ENCODE measurements at places on chromosomes 1 and 21.

GRCh38 chr21:25931765-25932164 lies 197.0 kb downstream of the GABPA start:
- DNase-seq = no peak

DNA sequence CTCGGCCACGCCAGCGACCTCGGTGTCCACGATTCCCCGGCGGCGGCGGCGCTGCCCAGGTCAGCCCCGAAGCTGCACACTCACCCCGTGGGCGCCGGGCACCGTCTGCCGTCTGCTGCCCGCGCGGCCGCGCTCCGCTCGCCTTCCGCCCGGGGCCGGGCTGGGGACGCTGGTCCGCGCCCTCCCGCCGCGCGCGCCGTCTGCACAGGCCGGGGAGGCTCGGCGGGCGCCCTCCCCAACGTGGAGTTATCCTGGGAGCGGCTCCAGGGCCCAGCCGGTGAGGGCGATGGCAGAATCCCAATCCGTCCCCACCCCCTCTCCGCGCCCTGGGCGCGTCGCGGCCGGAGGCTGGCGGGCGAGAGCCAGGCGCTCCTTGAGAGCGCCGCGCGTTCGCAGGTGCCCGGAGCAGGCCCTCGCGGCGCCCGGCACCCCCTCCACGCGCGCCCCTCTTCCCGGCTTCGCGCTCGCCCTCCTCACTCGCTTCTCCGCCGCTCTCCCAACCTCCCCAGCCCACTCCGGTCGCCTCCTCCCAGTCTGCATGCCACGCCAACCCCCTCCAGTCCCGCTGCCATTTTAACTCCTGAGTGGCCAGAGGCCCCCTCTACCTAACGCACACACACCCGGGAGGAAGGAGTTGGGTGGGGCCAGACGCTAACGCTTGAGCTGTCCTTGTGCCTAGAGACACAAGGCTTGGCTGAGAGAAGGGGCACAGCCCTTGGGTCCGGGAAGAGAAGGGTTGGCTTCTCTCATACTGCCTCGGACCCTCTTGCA lies at the start of gene LRRN2:
Gene LRRN2, minus strand, starts transcription at position 503 of the 771 bp plus-strand sequence. CDS start 65,746 bp downstream, outside the sequence.
- DNase-seq = no peak

GRCh38 chr1:173479649-173480048 lies 2.5 kb downstream of the PRDX6 start:
- DNase-seq = no peak

- no peak for DNase-seq
Observed at GRCh38 chr1:87165177-87165576, 163.5 kb upstream of the LMO4 start.

- DNase-seq = no peak
Observed at GRCh38 chr1:38616846-38617245, 242.7 kb downstream of the RRAGC start.

- no peak for DNase-seq
Observed at GRCh38 chr1:33130297-33130696, 49.3 kb downstream of the AZIN2 start.

DNA sequence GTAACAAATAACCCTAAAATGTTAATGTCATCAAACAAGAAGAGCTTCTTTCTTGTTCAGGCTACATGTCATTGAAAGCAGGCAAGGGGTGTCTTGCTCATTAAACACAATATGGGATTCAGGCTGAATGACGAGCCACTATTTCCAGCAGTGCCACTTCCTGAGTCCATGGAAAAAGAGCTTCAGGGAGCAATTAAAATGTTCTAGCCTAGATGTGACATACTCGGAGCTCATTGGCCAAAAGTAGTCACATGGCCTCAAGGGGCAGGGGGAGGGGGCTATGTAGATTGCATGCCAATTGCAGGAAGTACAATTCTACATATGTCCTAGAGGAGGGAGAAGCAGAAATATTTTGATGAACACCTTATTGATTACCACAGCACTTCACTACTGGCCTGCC lies 685.3 kb upstream of the ADGRL2 start:
- DNase-seq = no peak

DNA sequence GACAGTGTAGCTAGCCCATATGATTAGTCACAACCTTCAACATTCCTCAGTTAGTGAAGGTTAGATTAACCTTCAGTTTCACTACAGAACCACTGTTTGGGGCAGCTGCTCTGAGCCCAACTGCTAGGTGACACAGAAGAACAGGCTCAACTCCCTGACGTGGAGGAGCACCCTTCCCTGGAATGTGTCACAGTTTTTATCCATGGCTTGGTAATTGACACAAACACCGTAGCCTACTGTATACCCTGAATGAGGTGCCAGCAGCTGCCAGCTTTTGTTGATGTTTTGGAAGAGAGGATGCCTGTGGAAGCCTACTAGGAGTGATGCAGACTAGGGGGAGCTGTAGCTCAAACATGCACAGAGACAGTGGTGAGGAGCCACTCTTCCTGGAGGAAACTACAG lies 56.6 kb upstream of the CR2 start:
- no peak for DNase-seq

- no peak for DNase-seq
Observed at GRCh38 chr1:118985640-118986554, 2.2 kb downstream of the TBX15 start.

- DNase-seq = no peak
Observed at GRCh38 chr1:108841703-108842102, 15.2 kb downstream of the AKNAD1 start.

- DNase-seq = no peak
Observed at GRCh38 chr1:239125893-239126292, 260.5 kb upstream of the CHRM3 start.

- no peak for DNase-seq
Observed at GRCh38 chr21:45998871-45999580, 17.5 kb downstream of the COL6A1 start.

DNA sequence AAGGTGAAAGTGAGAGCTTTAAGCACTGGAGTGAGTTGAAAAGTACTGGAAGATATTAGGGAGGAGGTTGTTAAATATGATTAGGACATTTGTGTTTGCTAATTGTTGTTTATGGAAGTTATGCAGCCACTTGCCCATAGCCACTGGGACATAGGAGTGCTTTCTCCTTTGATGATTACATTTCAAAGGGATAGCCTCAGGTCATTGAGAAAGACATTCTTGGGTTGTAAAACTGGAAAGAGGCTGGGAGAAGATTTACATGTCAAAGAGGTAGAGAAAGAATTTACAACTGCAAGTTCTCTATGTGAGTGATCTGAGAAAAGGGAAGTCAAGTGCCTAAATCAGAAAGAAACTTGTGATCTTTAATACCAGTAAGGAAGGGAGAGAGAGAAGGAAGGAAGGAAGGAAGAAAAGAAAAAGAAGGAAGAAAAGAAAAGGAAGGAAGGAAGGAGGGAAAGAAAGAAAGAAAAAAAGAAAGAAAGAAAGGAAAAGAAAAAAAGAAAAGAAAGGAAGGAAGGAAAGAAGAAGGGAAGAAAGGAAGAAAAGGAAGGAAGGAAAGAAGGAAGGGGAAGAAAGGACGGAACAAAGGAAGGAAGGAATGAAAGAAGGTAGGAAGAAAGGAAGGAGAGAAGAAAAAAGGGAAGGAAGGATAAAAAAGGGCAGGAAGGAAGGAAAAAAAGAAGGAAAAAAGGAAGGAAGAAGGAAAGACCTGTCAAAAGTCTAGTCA lies 284.6 kb upstream of the DPYD start:
- no peak for DNase-seq

DNA sequence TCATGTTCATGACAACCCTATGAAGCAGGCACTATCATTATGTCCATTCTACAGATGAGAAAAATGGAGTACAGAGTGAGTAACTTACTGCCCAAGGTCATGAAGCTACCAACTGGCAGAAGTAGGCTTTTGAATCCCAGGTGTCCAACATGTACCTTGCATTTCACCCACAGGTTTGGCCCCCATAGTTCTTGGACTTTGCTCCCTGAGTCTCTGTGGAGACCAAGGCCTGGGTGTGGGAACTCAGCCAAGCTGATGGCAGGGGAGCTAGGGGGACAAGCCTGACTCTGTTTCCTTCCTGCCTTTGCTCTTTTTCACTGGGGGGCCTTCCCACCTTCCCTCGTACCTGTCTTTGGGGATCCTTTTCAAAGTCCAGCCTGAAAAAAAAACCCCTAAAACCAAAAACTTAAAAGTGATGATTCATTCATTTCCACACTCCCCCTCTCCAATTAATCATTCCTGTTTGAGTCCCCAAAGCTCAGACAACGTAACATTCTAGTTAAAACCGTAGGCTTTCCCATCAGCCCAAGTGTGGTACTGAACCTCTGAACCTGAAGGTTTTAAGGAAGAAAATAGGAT lies 8.5 kb upstream of the TTC22 start:
- DNase-seq = peak; percentile 64

DNA sequence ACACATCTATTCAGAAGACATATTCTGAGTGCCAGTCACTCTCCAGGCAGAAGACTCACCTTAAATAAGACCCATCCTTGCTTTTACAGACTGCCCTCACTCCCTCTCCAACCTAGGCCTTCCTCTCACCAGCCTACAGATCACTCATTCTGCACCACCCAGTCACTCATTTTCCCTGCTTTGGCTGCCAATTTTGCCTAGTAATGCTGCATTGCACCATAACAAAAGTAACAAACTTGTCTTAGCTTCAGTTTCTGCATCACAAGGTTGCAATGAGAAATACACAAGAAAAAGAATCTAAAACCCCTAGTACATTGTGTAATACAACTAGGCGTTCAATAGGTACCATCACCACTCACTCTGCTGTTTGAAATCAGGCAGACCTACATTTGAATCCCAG lies 292.4 kb downstream of the PLPP3 start:
- DNase-seq = no peak

GRCh38 chr1:237759377-237759776 lies 131.3 kb downstream of the ZP4 start:
- DNase-seq = no peak

DNA sequence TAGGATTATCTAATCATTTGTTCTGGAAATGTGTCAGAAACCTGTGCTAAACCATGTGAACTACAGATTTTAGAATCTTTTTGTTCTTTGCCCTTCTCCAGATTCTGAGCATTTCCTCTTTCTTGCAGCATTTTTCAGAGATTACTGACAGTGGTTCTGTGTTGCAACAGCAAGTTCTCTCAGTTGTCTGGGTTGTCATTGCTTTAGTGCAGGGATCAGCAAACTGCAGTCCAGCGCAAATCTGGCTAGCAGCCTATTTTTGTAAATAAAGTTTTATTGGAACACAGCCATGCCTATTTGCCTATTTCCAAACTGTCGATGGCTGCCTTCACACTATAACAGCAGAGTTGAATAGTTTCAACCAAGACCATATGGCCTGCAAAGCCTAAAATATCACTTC lies 66.3 kb upstream of the LRRC8D start:
- DNase-seq = no peak

- DNase-seq = no peak
Observed at GRCh38 chr21:37041706-37042271, 31.1 kb downstream of the PIGP start.

GRCh38 chr1:202952818-202953217 lies 5.3 kb downstream of the ADIPOR1 start:
- no peak for DNase-seq

DNA sequence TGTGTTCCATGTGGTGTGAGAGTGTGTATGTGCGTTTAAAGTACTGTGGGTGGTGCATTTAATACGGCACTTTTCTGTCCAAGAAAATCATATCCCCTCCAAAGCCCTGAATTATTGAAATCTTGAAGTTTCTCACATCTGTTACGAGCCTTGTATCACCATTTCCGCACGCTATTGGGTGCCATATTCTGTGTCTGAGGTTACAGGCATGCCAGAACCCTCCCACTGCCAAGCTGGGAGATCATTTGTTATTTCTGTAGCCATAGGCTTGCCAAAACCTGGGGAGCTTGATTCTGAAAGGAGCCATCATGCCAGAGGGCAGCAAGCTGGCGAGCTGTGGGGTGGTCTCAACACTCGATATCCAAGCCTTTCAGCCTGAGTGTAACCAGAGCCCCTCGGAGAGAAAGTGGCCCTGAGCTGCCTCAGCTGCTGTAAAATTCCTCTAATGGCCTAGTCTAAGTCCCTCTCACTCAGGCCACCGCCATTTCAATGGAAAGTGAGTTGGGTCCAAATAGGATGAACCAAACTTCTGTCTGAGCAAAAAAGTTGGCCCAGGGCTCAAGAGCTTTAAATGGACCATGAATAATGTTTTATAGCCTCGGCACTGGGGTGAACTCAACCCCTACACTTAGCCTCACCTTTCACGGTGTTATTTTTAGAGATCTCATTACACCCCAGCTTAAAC lies 298.4 kb upstream of the DUSP10 start:
- DNase-seq = no peak

- no peak for DNase-seq
Observed at GRCh38 chr1:108556499-108556898, 3.4 kb upstream of the EEIG2 start.

DNA sequence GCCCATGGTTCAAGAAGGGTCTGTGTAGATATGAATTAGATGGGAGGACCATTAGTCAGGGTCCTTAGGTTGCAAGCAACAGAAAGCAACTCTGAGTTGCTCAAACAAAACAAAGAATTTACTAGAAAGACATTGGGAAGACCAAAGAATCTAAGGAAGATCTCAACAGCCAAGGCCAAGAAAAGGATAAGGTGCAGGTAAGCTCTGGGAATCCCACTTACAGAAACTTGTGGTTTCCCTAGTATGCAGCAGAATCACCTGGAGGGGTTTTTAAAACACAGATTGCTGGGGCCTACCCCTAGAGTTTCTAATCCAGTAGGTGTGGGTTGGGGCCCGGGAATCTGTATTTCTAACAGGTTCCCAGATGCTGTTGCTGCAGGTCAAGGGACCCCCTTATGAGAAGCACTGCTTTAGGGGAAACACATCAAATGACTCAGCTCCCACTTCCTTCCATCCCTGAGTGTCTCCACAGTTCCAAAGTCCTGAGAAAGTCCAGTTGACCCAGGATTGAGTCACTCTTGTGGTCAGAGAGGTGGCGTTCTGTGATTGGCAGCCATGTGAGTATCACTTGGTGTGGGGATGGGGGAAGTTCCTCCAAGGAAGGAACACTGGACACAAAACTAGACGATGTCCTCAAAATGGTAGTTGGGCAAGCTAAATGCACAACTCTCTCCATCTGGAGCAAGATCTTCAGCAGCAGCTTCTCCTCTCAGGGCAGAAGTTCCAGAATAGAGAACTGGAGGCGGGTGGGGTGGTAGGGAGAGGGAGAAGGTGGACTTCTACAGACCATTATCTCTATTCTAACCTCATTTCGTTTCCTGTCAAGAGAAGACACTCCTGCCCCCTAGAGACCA lies 24.2 kb upstream of the EYA3 start:
- DNase-seq = no peak

DNA sequence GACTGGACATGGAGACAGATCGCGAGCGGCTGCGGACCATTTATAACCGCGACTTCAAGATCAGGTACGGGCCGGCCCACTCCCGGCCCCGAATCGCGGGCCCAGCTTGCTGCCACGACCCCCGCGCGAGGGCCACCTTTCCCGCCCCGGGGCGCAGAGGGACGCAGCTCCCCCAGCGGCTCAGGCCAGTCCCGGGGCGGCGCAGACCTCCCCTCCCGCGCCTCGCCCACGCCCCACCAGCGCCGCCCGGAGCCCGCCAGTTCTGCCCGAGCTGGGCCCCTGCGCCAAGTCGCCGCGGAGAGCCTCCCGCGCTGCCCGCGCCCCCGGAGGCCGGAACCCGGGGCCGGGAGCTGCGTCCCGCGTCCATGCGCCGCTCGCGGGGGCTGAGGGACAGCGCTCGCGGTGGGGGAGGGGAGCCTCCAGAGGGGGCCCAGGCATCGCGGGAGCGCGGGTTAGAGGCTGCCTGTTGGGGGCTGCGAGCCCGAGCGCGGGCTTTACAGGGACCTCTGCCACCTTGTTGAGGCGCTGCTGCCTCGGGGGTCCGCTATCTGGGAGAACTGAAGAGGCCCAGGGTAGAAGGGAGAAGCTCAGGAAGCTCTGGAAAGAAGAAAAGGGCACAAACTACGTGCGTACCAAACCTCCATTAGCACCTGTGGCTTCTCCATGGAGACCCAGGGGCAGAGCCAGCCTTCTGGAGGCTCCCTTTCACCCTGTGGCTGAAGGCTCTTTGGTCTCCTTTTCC lies 698 bp downstream of the MOV10 start:
- no peak for DNase-seq

Measured in vagina (tissue), 2 donors.